ENCODE measurements at places on chromosomes 11 and 22.

DNA sequence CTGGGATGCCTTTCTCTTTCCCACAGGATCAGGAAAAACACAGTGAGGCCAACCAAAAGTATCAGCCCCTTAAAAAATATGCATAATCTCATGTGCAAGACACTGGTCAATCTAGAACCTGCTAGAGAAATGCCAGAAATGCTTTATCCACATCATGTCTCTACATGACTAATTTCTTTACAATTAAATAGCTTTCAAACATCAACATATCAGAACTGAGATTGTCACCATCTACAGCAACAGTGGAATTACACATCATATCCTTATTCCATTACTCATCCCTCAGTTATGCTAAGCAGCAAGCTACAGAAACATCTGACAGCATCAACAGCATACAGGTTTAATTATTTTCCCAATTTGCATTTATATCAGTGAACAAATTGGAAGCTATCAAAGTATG lies 78.8 kb downstream of the DDIAS start:
- no peak for DNase-seq

GRCh38 chr22:38305471-38306448 lies 11.5 kb downstream of the CSNK1E start:
- no peak for DNase-seq

- no peak for DNase-seq
These were observed 13.6 kb upstream of the LGR4 start for GRCh38 chr11:27485930-27486773.

DNA sequence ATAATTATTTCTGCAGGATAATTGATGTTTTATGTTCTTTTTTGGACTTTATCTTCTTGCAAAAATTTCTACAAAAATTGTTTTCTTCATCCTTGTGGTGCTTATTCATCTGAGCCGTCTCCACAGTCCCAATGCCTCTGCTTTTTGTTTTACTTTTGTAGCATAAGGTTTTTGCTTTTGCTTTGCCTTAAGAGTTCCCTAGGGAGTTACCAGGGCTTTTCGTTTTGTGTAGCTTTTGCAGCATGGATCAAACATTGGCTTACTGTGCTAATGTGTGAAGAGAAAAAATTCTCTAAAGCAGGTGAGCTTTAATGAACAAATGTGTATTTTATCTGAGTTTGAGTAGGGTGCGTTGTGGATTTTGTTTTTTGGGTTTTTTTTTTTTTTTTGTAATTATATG lies 11.8 kb downstream of the XBP1 start:
- DNase-seq = no peak

GRCh38 chr11:44949160-44950030 lies 1.3 kb downstream of the TP53I11 start:
- DNase-seq = no peak

- DNase-seq = peak; percentile 32
These were observed 41.0 kb upstream of the APLNR start for GRCh38 chr11:57277845-57278720.

GRCh38 chr11:102633385-102634026 lies 8.4 kb upstream of the MMP20 start:
- DNase-seq = no peak

DNA sequence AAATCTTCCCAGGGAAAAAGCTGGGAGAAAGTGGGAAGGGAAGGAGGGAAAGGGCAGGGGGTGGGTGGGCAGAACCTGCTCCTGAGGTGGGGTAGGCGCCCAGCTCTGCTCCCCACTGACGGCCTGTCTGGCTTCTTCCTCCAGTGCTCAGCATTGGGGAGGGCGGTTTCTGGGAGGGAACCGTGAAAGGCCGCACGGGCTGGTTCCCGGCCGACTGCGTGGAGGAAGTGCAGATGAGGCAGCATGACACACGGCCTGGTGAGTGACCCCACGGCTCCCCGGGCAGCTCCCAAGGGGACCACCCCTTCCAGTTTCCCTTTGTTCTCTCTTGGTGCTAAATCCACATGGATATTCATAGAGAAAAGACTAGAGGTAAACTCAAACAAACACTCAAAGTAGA lies 25.9 kb downstream of the SHANK3 start:
- DNase-seq = no peak

GRCh38 chr11:38937709-38938108 lies 2339.7 kb upstream of the RAG2 start:
- DNase-seq = no peak

Measured in omental fat pad (tissue), 4 donors.